ENCODE measurements at places on chromosomes 3 and 15.

GRCh38 chr3:184786280-184786941 lies 25.6 kb upstream of the VPS8 start:
- no peak for DNase-seq

- no peak for DNase-seq
These were observed 32.6 kb upstream of the SKIL start for GRCh38 chr3:170324962-170325361.

DNA sequence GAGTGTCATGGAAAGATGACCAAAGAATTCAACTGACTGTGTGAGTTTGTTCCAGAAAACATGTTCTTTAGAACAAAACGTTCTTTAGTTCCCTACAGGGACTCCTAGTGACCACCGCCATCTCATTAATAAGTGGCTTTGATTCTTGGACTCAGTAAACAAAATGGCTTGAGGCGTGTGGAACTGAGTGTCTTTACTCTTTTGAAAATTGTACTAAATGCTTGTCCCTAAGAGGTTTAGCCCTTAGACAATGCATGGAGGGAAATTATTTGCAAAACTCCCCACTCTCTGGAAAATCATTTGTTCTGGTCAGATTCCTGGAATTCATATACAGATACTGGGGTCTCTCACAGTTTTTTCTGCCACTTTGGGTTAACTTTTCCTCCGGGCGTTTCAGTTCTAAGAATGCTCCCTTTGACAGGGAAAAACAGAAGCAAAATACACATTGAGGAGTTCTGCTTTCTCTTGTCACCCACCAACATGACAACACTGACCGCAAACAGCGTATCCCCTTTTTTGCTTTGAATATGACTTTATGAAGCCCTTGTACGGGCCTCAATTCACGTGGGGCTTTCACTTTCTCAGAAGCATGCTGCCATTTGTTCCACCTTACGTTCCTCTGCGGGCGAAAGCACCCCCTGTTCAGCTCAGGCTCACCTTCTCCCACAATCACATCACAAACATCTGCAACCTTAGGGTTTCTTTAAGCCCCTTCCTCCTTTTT lies 15.3 kb upstream of the NRROS start:
- DNase-seq = no peak

- DNase-seq = no peak
These were observed 1016.6 kb downstream of the PLOD2 start for GRCh38 chr3:145144361-145144760.

GRCh38 chr15:87483468-87483867 lies 773.1 kb downstream of the NTRK3 start:
- DNase-seq = no peak

- DNase-seq = no peak
These were observed 28.7 kb downstream of the BFSP2 start for GRCh38 chr3:133428552-133428951.

DNA sequence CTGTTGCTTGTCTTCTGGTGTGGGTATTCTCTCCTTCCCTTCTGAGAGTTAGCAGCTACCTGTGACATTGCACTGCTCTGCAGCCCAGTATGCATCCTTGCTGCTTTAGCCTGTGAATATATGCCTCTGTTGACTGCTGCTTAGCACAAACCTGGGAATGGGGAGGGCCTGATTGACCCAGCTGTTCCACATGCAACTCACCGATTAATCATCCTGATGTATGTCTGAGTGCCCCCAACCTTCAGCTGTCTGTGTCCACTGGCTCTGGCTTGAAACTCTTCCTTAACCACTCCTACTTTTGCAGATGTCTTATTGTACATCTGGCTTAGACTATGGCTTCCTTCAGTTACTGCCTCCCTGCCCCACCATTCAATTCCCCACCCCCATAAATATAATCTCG lies 119.1 kb downstream of the RASA2 start:
- DNase-seq = no peak

DNA sequence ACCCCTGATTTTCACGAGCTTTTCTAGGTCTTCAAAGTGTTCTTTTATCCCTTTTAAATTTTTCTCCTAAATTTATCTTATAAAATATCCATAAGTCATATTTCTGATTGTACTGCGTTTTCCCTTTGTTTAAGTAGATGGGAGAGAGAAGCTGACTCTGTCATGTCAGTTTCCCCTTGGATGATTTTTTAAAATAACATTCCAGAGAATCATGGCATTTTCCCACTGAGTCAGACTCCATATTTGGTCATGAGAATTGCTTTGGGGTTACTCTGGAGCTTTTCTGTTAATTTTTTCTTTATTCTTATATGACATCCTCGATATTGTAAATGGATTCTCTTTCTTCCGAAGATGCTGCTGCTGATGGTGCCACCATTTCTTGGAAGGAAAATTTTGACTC lies 28.6 kb upstream of the UMPS start:
- DNase-seq = no peak

GRCh38 chr3:136473716-136474326 lies 223.7 kb downstream of the PCCB start:
- DNase-seq = no peak

DNA sequence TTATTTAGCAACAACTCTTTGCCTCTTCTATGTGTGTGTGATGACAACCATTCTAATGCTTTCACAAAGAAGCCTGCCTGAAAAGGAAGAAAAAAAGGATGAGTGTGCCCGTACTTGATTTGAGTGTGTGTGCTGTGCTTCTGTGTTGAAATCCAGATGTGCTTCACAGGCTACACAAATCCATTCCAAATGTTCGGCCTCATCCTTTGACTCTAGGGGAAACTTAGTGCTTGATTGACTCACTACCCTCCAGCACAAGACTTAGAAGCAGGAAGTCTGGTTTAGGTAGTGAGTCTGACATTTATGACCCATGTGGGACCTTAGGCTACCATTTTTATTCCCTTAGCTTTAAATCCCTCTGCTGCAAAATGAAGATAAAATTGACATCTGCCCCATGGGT lies 108.8 kb upstream of the PLAAT1 start:
- no peak for DNase-seq

DNA sequence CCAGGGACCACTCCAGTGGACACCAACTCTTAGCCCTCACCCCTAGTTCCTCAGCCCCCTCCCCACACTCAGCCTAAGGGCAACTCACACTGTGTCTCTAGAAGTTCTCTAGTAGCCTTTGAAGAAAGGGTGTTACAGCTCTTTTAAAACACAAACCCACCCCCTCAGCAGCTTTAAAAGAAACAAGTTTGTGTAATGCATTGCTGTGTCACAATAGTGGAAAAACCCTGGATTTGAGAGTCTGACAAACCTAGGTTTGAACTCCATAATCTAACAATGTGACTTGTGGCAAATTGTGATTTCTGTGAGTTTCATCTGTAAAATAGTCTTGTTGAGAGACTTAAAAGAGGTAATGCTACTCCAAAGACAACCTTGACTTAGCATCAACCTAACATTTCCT lies 54.0 kb downstream of the PLCH1 start:
- DNase-seq = no peak

All from stimulated activated CD8-positive, alpha-beta memory T cell treated with anti-CD3 and anti-CD28 coated beads, Interleukin-4, amount 100 ng/mL, for 24 hours (primary cell).